Stimulated activated naive CD4-positive, alpha-beta T cell treated with Interleukin-2 at 50 U/mL for 16 hours (primary cell): ENCODE measurements at places on chromosomes 7 and 10.

- no peak for DNase-seq
Observed at GRCh38 chr10:44379907-44380306, 5.0 kb downstream of the CXCL12 start.

DNA sequence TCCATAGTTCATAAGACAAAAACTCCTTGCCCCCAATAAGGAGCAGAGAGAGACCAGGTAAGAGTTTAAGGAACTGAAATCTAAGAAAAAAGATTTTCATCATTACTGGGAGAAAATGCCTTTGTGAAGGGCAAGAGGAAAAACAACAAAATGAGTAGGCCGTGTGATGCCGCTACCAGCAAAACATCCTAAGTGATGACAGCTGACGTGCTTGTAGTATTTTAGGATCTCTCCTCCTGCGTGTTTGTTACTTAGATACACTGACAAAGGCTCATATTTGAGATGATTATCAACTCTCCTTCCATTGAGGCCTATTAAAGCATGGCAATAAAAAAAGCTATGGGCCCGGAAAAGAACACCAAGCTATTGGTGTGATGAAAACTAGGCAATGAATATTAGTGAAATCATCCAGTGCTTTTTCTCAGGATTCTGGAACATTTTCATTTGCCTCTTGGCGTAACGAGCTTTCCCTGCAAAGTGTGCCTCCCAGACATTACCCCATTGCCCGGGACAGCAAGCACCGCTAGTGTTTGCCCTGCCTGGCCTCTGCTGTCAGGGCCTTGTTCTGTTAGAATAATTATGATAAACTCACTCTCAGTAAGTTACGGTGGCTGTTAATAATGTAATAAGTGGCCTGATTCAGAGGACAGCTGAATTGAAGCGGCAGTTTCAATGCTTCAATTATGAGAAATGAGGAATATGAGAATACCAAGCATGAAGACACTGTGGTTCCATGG lies 36.8 kb upstream of the ITPRID1 start:
- DNase-seq: no peak

- no peak for DNase-seq
Observed at GRCh38 chr10:117936976-117937375, 109.8 kb downstream of the RAB11FIP2 start.

DNA sequence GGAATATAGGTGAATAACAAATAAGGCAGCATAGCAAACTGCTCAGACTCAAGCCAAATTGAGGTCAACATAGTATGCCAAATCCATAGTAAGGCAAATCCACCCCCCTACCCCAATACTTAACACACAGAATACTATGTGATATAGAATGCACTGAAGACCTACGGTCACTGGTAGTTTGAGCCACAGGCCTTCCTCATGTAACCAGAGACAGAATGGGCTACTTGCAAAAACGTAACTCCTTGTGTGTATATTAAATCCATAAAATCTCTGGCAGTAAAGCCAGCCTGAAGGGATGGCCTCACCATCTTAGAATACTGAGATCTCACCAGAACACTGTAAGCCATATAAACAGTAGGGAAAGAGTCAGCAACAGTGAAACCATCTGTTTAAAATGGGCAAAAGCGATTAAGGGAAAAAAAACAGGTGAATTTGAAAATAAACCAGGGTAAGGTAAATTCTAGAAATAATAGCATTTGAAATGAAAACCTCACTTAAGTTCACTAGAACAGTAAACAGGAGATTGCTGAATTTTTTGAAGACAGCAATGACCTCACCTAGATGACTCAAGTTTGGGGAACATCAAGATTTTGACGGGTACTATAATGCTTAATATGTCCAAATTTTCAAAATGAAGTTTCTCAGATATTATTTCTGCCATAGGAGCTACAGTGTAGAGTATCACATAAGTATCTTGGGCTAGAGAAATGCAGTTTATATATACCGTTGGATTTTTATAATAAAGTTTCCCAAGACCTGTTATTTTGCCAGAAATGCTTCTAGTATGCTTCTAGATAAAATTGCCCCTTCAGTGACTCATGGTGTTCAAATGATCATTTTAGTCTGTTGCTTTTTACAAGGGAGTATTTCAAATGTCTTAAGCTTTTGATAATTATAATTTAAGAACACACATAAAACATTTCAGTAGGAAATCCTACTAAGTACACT lies 13.9 kb downstream of the HNRNPA2B1 start:
- DNase-seq: no peak
